ENCODE measurements at places on chromosomes 1 and 21.

GRCh38 chr1:239784896-239785295 lies 306.8 kb upstream of the FMN2 start:
- no peak for DNase-seq

DNA sequence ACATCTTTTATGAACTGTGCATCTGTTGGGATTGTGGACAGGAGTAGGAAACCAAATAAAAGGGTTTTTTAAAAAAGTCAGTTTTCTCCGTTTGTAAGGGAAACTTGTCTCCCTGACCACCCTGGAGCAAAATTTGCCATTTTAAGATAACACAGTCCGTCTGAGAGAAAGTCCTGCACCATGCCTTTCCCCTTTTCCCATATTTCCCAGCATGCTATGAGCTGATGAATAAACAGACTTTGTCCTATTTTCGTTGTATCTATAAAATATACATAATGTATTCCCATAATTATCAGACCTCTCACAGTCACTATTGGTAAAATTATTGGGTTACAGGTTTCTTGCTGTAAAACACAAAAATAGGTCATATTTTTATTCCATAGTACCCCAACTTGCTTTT lies 1.7 kb upstream of the AKT3 start:
- no peak for DNase-seq

DNA sequence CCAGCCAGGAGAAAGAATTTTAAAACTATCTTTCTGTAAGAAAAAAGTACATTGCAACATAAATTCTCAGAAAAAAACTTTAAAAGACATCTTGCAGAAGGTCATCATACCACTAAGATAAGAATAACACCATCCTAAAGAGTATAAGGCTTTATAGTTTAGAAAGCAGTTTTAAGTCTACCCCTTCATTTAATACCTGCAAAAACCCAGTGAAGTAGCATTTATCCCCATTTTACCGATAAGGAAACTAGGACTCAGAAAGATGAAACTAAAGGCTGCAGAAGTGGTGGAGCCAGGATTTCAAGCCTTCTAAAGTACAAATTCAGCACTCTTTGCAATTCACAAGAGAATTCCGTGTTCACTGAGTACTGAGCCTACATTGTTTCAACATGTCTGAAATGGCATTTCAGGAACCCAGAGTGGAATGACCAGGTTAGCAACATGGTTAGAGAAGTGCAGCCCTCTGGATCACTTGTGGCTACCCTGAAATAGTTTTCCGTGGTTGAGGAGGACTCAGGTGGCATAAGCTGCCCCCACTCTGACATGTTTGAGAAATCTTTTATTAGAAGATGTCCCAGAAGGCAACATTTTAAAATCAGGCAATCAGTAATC lies 6.7 kb downstream of the MYCL start:
- no peak for DNase-seq

GRCh38 chr1:107793896-107794453 lies 171.0 kb downstream of the VAV3 start:
- DNase-seq = no peak
